Stimulated activated CD8-positive, alpha-beta memory T cell treated with anti-CD3 and anti-CD28 coated beads, Interleukin-7, amount 100 ng/mL, for 24 hours (primary cell): ENCODE measurements at places on chromosomes 1 and 21.

- no peak for DNase-seq
Measured at GRCh38 chr1:61491497-61491896, 233.4 kb downstream of the TM2D1 start.

- DNase-seq: no peak
Measured at GRCh38 chr1:52053862-52054261, 1.1 kb downstream of the TXNDC12 start.

- DNase-seq: no peak
Measured at GRCh38 chr21:43825936-43826622, 36.7 kb downstream of the RRP1 start.

GRCh38 chr1:113253187-113253586 is 137.1 kb upstream of the MAGI3 start:
- DNase-seq: no peak

- no peak for DNase-seq
Measured at GRCh38 chr1:39144924-39145323, 59.6 kb upstream of the MACF1 start.

DNA sequence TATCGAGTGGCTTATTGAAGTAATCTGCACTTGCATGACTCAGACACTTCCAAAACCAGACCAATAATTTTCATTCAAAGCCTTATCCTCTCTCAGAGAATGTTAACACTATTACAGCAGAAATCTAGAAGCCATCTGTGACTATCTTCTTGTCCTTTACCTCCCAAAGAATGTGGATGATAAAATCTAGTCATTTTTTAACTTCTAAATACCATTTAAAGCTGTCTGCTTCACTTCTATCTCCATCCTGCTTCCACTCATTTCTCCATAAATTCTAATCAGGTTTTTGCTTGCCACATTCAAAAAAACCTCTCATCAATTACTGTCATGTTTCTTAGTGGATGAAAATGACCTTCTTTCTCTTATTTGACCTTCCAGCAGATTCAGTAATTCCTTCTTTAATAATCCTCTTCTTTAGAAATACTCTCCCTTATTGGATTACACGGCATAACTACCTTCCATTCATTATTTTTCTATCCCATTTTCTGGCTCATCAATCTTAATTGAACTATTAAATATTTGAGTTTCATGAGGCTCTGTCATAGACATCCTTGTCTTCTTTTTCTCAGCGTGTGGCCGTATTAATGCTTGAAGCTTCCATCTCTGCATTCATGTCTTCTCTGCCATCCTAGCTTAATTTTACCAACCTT is 1999.4 kb downstream of the MRPL39 start:
- DNase-seq: no peak

DNA sequence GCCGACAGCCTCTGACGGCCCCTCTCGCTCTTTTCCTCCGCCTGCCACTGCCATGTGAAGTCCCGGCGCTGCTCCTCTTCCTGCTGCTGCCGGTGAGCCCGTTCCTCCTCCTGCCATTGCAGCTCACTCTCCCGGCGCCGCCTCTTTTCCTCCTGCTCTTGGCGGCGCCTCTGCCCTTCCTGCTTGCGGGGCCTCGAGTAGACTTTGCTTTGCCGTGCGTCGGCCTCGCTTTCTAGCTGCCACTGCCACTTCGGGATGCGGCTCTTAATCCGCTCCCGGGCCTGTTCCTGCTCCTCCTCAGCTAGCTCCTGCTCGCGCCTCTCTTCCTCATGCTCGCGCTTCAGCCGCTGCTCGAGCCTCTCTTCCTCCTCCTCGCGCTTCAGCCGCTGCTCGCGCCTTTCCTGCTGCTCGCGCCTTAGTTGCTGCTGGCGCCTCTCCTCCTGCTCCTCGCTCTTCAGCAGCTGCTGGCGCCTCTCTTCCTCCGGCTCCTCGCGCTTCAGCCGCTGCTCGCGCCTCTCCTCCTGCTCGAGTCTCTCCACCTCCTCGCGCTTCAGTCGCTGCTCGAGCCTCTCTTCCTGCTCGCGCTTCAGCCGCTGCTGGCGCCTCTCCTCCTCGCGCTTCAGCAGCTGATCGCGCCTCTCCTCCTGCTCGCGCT is 4.3 kb downstream of the TCHH start:
- DNase-seq: no peak

- DNase-seq: no peak
Measured at GRCh38 chr1:202107321-202107761, 15.4 kb upstream of the GPR37L1 start.

DNA sequence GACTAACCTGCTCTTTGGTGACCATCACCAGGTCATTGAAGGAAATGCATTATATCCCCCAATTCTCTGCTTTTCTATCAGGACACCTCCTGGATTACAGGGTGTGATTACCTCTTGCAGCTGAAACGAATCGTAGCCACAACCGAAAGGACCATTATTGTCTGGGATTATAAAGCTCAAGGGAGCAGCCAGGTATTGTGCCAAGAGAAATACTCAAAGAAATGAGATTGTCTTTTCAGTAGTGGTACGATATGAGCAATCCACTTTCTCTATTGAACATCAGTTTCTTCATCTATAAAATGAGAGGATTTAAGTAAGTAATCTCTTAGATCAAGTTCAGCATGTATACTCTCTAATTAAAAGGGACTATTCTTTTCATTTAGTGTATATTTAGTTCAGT is 27.3 kb downstream of the WDR64 start:
- DNase-seq: no peak
